ENCODE measurements at places on chromosomes 1 and 21.

DNA sequence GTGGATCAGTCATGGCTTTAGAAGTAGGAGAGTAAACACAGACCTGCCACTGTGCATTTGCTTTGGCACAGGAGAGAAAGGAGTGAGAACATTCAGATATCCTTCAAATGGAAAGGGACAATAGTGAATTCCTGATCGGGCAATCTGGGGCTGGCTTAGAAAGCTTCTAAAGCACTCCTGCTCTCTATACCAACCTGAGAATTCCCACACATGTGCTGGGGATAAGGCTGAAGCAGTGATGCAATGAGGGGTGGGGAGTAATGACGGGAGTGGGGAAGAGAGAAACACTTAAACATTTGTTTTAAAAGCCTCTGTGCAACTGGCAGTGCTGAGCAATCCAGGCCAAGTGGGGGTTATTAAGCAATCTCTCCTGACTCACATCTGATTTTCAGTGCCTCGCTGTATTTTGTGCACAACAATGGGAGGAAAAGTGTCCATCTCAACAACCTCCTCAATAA, 108.8 kb downstream of the KIAA0319L start:
- DNase-seq: no peak

- no peak for DNase-seq
These were observed 14.0 kb downstream of the KRTAP21-2 start for GRCh38 chr21:30733026-30733425.

DNA sequence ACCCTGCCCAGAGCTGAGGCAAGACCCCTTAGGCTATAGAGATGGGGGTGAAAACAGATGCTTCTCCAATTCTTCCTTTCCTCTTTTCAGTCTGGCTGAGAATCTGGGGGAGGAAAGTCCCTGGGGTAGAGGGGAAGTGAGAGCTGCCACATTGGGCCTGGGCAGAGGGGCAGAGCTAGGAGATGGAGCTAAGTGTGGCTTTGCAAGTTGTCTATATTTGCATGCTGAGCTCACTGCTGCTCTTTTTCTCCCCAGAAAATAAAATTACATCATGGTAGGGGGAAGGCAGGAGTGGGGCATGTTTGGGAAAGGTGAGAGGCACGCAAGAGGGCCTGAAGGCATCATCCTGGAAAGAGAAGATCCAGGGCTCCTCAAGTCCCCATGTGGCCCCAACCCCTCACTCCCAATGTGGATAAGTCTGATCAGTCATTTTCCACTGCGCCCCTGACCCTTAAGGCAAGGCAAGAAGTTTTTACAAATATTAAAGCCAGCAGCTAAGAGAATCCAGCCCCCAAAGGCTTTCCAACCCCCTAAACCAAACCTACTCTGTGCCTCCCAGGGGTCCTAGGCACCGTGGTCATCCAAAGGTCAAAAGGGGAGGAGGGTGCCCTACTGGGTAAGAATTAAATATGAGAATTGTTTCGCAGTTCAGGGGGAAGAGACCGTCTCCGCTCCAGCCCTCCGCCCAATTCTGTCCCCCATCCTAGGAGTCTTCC, 500 bp upstream of the PEA15 start:
- DNase-seq: no peak

- DNase-seq: no peak
These were observed 214.3 kb upstream of the ESRRG start for GRCh38 chr1:216937491-216937890.

DNA sequence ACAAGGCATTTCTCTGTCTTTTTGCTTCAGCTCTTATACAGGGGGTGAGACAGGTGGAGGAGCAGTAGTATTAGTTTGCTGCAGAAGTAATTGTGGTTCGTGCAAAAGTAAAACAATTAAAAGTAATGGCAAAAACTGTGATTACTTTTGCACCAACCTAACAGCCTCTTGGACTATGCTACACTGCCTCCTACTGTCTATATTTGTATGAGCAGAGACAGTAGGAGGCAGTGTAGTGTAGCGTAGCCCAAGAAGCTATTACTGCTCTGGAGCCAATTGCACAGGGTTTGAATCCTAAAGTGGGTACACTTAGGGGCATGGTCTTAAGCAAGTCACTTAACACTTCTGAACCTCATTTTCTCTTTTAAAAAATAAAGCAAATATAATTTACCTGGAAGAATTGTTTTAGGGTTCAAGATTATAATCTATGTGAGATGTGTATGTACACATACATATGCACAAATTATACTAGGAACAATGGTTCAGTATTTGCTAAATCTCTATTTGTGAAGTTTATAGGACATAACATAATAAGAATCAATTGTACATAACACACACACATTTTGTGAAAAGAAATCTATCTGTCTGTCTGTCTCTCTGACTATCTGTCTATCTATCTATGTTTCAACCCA, 103.8 kb downstream of the BRINP3 start:
- no peak for DNase-seq
